ENCODE measurements at places on chromosomes 2 and 18.

GRCh38 chr2:165587335-165587938, 117.9 kb downstream of the CSRNP3 start:
- no peak overlapping the region for H3K27ac ChIP-seq
- H3K4me3 ChIP-seq: no peak overlapping the region
- no peaks in the 10 kb centered on the region for H3K4me1 ChIP-seq
- no peak for DNase-seq
- H3K36me3 ChIP-seq: no peaks in the 10 kb centered on the region
- peaks cover 34% of the 10 kb centered on the region for H3K27me3 ChIP-seq

GRCh38 chr18:7221424-7222155, 9.3 kb upstream of the LRRC30 start:
- H3K36me3 ChIP-seq: no peaks in the 10 kb centered on the region
- no peaks in the 10 kb centered on the region for H3K4me1 ChIP-seq
- DNase-seq: no peak
- H3K4me3 ChIP-seq: no peak overlapping the region

DNA sequence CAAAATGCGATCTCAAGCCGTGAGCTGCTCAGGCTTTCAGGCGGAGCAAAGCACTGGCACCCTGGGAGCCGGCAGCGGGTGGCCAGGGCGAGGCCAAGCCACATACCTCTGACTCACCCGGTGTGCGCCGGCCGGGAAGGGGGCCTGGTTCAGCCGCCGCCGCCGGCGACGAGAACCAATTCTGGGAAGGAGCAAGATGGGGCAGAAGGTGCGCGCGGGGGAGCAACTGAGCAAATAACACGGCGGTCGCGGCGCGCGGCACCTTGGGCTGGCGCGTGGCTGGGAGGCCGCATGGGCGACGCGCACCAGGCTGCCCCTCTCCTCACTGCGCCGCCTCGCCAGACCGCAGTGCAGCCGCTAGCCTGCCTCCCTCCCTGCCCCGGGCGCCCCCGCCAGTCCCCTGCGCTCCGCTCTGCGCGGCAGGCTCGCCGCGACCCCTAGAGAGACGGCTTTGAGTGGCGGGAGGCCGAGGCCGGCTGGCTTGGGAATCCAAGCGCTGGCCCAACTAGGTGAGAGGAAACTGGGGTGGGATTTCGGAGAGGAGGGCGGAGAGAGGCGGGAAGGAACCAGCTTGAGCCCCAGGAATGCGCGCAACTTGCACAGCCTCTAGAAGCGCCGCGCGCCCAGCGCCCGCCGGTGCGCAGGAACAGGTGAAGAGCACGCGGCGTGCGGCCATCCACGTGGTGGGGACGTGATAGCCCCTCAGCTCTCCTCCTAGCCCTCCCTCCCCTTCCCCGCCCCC, 3.2 kb downstream of the NRP2 start:
- H3K27me3 ChIP-seq: peaks cover 75% of the 10 kb centered on the region
- no peak overlapping the region for H3K27ac ChIP-seq
- no peak for DNase-seq
- peaks cover 5% of the 10 kb centered on the region for H3K4me1 ChIP-seq
- H3K4me3 ChIP-seq: no peak overlapping the region

GRCh38 chr2:233041722-233042323, 9.4 kb downstream of the NEU2 start:
- H3K36me3 ChIP-seq: no peaks in the 10 kb centered on the region
- H3K4me3 ChIP-seq: no peak overlapping the region
- no peak overlapping the region for H3K27ac ChIP-seq
- H3K27me3 ChIP-seq: peaks cover 19% of the 10 kb centered on the region
